ENCODE measurements at places on chromosomes 6 and 20.

DNA sequence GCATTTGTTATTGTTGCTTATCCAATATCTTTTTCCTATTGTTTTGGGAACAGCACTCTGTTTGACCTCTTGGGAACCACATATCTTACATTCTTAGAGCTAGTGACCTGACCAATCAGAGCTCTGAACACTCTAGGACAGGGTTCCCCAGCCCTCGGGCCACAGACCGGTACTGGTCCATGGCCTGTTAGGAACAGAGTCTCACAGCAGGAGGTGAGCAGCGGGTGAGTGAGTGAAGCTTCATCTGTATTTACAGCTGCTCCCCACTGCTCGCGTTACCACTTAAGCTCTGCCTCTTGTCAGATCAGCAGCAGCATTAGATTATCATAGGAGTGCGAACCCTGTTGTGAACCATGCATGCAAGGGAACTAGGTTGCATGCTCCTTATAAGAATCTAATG, 226.0 kb upstream of the TSHZ2 start:
- no peak for DNase-seq

DNA sequence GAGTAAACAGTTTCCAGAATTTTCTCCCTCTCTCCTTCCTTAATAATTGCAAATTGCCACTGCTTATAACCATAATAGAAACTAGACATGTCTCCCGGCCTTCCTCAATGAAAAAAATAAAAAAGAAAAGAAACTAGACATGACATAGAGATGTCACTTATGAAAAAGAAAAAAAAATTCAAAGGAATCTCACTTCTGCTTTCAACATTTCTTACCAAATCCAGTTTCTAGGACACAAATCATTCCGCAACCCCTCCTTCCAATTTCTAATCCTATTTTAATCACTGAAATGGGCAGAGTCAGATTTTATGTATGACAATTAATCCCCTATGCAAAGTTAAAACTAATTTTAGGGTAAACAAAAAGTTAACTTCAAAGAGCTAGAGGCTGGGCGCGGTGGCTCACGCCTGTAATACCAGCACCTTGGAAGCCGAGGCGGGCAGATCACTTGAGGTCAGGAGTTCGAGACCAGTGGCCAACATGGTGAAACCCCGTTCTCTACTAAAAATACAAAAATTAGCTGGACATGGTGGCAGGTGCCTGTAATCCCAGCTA, 40.1 kb upstream of the EEF1A1 start:
- DNase-seq, result no peak

DNA sequence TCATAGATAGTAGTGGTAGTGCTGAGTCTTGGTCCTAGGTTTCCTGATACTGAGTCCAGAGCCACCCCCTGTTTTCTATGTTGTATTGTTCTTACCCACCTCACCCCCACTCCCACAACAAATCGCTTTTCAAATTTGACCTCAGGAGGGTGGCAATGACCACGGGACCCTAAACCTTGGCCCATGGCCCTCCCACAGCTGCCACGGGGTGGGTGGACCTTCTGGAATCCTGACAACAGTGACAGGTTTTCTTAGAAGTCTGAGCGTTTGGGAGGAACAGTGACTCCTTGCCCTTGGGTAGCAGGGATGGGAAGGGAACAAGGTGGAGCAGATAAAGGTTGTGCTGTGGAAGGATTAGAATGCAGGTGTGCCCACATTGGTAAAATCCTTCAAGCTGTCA, 36.9 kb downstream of the TGM3 start:
- DNase-seq, result no peak

DNA sequence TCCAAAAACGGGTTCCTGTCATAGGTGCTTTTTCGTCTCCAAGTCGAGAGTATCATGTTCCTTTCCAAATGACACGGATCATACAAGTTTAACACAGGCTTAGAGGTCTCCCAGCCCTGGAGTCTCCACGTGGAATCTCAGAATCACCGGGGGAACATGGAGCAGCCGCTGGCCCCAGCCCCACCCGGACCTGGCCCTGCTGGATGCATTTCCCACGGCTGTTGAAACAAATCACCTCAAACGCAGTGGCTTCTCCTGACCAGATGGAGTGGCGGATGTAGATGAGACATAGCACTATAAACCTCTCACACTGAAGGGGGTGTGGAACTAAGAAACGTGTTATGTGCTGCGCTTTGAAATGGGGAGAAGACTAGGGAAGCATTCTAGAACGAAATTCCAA, 70.0 kb upstream of the FRMD1 start:
- no peak for DNase-seq

DNA sequence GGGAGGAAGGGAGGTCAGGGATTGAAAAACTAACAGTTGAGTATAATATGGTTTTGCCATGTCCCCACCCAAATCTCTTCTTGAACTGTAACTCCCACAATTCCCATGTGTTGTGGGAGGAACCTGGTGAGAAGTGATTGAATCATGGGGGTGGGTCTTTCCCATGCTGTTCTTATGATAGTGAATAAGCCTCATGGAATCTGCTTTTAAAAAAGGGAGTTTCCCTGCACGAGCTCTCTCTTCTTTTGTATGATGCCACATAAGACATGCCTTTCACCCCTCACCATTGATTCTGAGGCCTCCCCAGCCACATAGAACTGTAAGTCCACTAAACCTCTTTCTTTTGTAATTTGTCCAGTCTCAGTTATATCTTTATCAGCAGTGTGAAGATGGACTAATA, 833.4 kb upstream of the MAP3K7 start:
- DNase-seq, result no peak

GRCh38 chr20:12638633-12639312, 370.0 kb upstream of the SPTLC3 start:
- no peak for DNase-seq

- peak; percentile 5 for DNase-seq
Observed at GRCh38 chr6:150573041-150573681, 26.5 kb upstream of the PLEKHG1 start.

- no peak for DNase-seq
Observed at GRCh38 chr6:128290221-128290620, 230.2 kb downstream of the PTPRK start.

DNA sequence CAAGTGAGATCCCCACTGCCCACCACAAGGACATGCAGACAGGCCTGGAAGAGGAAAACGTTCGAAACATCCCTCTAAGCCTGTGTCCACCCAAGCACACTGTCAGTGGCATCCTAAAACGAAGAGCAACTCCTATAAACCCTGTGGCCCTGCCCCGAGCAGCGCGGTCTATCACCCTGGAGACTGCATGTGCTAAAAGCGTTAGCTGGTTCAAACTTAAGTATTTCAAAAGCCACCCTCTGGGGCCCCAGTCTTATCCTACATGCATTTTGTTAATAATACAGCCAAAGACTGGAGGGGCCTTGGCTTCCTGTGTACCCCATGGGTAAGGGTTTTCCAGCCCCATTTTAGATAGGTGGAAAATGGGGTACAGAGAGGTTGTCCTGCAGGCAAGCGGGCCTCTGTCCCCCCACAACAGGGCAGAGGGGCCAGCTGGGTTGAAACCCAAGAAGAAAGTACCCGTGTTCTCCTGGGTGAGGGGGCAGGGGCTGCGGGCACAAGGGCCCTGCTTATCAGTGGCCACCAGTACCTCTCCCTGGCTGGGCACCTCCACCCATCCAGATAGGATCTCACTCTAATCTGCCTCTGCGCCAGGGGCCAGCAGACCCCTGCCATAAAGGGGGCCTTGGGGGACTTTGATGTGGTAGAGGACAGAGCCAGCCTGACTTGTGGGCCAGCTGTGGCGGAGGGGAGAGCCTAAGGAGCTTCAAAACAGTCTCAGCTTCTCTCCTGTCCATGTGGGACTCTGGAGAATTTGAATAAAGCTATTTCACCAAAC, 28.3 kb downstream of the PREX1 start:
- no peak for DNase-seq

DNA sequence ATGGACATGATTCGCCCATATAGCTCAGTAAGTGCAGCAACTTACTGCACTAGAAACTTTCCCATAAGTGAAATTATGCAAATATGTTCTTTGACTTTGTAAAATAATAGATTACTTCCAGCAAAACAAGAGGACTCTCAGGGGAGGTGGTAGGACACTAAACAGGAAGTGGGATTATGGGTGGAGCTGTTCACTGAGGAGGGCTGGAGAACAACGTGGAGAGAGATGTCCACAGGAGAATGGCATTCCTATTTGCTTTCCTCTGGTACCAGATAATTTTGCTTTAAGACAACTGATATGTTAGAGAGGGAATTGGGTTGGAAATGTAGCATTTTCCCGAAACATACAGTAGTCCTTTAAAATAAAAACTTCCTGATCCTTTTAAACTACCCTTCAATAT, 3.7 kb downstream of the TPD52L1 start:
- no peak for DNase-seq

DNA sequence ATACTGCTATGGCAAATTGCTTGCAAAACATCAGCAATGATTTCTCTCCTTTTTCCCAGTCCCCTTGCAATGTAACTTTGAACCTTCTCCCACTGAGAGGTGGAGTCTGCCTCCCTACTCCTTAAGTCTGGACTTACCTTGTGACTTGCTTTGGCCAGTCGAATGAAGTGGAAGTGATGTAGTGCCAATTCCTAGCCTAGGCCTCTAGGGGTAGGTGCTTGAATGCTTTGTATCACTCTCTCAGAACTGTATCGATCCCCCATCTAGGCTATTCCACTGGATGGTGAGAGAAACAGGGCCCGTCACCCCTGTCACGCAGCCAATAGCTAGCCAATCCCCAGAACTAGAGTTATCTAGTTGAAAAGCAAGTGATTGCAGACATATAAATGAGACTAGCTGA, 238.6 kb downstream of the BTBD3 start:
- DNase-seq, result no peak

- DNase-seq, result no peak
Observed at GRCh38 chr6:99605911-99606655, 550 bp upstream of the PRDM13 start.

DNA sequence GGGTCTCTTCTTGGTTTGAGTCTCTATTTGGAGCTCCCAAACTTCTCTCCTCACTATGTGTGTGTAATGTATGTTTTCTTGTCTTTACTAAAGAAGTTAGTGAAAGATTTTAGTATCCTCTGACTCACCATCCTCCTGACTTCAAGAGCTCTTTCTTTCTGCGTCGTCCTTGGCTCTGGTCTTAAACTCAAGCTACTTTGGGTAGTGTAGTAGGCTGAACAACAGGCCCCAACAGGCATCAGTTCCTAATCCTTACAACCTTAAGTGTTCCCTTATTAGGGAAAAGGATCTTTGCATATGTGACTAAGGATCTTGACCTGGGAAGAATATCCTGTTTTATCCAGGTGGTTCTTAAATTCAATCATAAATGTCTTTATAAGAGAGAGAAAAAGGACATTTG, 810.2 kb downstream of the MAFB start:
- no peak for DNase-seq

DNA sequence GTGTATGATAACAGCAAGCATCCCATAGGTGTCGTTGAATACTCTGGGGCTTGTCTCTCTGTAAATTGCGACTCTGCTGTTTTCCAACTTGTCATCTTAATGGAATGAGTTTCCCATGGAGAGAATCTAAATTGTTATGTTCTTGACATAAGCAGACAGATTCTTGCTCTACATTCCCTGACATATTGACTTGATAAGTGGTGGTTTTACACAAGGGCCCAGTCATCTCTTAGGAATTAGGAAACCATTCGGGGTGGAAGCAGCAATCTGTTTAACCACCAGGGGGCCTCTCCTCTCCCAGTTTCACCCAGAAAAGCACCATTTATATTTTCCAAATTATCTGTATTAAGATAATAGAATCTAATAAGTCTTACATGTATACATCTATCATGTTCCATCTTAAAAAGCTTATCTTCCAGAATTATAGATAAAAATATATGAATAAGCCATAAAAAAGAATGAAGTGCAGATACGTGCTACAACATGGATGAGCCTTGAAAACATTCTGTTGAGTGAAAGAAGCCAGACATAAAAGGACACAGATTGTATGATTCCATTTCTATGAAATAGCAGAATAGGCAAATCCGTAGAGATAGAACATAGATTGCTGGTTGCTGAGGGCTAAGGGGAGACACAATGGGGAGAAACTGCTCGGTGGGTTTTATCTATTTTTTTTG, 23.1 kb upstream of the MROH8 start:
- DNase-seq, result peak; percentile 30

DNA sequence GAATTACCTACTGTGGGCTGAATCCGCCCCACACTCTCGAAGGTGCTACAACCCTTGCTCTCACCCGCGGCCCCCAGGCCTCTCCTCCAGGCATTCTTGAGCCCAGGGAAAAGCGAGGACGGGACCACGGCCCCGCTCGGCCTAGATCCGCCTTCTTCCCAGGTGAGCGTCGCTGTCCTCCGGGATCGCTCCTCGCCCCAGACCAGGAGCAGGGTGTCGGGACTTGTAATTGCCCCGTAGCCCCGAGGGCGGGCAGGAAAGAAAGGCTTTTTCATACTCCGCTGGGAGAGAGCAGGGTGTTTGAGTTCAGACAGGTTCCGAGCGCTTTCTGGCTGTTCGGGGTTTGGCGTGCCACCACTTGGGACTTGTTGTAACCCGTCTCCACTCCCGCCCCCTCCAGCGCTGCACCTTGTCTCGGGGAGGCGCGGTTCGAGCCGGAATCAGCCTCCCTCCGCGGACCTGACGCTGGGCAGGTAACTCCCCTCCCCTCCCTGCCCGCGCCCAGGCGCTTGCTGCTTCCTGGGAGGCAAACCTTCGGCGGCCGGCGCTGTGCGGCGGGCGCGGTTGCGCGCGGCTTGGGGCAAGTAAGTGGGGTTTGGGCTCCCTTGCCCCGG, at the start of gene FAM83B:
Gene FAM83B, plus strand, starts transcription at position 529 of the 614 bp plus-strand sequence. CDS start 23,476 bp downstream, outside the sequence.
- peak; percentile 89 for DNase-seq

- DNase-seq, result no peak
Observed at GRCh38 chr6:90233994-90234393, 62.6 kb downstream of the BACH2 start.

DNA sequence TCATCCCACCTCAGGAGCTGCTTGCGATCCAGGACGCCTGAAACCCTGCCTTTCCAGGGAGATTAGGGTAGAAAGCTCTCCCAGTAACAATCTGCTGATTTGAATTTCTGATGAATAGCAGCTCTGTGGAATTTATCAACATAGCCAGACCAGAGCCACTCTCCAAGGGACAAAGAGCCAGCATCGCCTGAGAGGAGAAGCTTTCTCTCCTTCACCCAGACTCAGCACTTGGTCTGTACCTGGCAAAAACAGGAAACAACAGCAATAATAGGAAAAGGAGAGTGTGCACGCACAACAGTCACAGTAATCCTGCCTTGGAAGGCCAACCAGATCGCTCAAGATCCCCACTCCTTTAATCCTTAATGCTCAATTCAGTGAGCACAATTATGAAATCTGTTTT, 22.3 kb upstream of the ROS1 start:
- no peak for DNase-seq

- DNase-seq, result no peak
Observed at GRCh38 chr6:129704708-129705107, 5.3 kb downstream of the ARHGAP18 start.

GRCh38 chr6:53845280-53846195, 50.7 kb downstream of the LRRC1 start:
- DNase-seq, result no peak

- DNase-seq, result peak; percentile 58
Observed at GRCh38 chr6:87151781-87152525, 3.4 kb upstream of the ZNF292 start.

GRCh38 chr20:33475381-33476152, 14.3 kb upstream of the CBFA2T2 start:
- no peak for DNase-seq

GRCh38 chr20:37355252-37356180, 9.6 kb downstream of the SRC start:
- no peak for DNase-seq

GRCh38 chr20:53914091-53914780, 156.2 kb downstream of the BCAS1 start:
- no peak for DNase-seq
